ENCODE measurements at places on chromosomes 1 and 21.

DNA sequence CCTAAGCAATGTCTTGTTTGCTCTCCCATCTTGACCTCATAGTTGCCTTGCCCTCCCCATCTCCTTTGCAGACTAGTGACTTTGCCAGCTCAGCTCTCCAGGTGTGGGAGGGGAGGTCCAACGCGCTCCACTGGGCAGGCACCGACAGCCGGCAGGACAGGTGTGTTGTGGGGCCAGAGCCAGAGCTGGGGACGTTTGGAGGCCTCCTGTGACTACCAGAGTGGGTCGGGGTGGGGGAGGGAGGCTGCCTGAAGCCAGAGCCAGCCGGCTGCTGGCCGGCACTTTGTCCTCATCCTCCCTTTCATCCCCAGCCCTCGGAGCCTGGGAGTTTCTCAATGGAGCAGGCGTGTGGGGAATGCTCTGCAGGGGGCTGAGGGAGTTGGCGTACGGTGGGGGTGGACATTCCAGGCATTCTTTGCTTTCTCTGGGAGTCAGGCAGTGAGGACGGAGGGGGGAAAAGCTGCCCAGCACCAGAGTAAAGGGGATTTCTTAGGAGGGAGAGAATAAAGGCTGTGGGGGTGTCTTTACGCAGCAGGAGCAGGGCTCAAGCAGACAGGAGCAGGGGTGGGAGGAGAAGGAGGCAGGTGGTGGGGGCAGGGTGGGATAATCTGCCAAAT, 20.2 kb downstream of the NUAK2 start:
- DNase-seq = peak; percentile 87

- DNase-seq = no peak
Observed at GRCh38 chr21:41170442-41170841, 2.5 kb downstream of the BACE2 start.

GRCh38 chr1:193321242-193321840, 134.9 kb upstream of the B3GALT2 start:
- DNase-seq = no peak

GRCh38 chr1:230167419-230167852, 100.4 kb downstream of the GALNT2 start:
- no peak for DNase-seq

DNA sequence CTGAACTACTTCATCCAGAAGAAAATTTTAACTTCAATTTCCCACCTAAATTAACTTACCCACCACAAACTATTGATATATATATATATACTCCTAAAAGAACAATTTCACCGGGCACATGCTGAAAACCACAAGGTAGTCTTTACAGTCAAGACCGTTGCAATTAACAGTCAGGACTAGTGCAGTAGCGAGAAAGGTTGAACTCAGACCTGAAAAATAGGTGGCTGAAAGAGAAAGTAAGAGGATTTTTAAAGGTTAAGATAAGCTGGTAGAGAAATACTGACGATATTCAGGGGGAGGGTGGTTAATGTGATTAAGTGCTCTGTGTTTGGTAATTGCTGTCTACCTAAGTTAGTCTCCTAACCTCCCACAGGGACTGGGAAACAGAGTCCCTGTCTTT, 1153.5 kb upstream of the TMPRSS15 start:
- no peak for DNase-seq

- DNase-seq = no peak
Observed at GRCh38 chr1:193569096-193569982, 382.9 kb upstream of the B3GALT2 start.

DNA sequence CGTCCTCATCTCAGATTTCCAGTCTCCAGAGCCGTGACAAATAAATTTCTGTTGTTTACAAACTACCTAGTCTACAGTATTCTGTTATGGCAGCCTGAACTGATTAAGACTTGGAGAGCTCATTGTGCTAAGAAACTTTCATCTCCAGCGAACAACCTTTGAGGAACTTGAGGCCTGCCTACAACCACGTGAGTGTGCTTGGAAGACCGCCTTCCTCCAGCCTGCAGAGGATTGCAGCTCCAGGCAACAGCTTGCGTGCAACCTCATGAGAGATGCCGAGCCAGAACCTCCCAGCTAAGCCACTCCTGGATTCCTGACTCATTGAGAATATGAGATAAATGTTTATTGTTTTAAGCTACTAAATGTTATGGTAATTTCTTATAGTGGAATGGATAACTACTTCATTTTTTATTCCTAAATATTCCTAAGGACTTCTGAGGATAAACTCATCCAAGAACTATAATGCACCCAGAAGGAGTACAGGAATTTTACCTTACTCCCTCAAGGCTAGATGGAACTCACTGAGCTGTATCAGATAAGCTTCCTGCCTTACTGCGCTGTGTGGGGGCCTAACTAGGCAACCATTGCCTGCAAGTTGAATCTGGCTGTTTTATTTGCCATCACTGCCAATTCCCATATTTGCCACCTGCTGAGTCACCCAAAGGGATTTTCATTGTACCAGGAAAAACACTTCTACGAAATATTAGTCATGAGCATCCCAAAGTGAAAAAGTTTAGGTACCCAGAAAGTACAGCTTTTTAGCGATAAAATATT, 17.6 kb downstream of the FAM177B start:
- no peak for DNase-seq

- no peak for DNase-seq
Observed at GRCh38 chr1:151166505-151166956, 587 bp downstream of the SCNM1 start.

Data from NCI-H2107 (cell line).